Activated CD8-positive, alpha-beta T cell treated with anti-CD3 and anti-CD28 coated beads for 36 hours (primary cell): ENCODE measurements at places on chromosomes 4 and X. TPM values are rescaled to one million over a fixed set of nuclear protein-coding genes. Genes with fewer than 3 reads are reported as not detected.
A peak's percentile ranks its signal among the peaks of the same experiment; 100 is the strongest.

DNA sequence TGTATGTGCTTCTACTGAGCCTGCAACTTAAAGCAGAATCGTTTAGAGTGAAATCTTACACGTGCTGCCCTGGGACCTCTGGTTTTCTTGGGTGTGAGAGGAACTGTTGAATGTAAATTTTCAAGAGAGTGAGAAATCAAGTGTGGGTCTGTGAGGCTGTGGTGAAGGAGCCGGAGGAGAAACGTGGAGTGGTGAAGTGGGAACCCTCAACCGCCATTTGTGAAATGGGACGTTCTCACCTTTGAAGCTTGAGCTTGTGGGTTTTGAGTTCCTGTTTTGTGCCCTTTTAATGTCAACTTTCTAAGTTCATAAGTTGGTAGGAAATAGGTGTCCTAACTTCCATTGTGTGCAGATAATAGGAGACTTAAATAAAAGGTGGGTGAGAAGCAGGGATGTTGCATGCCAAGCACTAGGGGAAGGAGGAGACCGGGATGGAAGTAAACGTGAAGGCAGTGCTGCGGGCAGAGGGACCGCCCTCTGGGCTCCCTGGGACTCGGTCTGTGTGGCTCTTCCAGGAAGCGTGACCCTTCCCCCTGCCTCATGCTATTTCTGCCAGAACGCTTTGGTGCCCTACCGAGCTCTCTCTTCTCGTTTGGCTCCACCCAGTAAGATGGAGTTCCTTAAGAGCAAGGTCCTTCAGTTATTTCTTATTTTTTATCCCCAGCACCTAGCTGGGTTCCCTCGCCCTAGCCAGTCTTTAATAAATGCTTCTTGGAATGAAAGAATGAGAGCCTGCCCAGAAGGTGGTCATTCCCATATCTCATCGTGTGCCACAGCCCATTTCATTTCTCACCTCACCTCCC, 56.0 kb downstream of the TMEM131L start:
- peak; percentile 90 for DNase-seq

The ENPEP gene
- total RNA-seq: 0.05 TPM

GRCh38 chrX:92260102-92260501, 480.9 kb downstream of the PCDH11X start:
- no peak for DNase-seq

The COX7B2 gene
- total RNA-seq: not detected

DNA sequence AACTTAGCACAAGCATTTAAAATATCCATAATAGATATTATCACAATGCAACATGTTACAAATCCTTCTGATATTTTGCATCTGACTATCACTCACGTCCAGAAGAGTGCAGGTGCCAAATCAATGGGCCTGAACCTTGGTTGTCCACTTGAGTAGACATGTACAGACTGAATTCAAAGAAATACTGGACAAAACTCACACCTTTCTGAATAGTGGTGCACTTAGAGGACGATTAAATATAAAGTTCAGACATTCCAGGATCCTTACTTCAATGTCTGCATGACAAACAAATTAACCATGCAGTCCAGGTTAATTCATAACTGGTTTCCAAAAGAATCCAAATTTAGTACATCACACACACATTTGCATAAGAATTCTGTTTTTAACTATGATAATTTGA, 406.0 kb upstream of the EDA2R start:
- DNase-seq: no peak

The CFAP47 gene
- not detected for total RNA-seq

DNA sequence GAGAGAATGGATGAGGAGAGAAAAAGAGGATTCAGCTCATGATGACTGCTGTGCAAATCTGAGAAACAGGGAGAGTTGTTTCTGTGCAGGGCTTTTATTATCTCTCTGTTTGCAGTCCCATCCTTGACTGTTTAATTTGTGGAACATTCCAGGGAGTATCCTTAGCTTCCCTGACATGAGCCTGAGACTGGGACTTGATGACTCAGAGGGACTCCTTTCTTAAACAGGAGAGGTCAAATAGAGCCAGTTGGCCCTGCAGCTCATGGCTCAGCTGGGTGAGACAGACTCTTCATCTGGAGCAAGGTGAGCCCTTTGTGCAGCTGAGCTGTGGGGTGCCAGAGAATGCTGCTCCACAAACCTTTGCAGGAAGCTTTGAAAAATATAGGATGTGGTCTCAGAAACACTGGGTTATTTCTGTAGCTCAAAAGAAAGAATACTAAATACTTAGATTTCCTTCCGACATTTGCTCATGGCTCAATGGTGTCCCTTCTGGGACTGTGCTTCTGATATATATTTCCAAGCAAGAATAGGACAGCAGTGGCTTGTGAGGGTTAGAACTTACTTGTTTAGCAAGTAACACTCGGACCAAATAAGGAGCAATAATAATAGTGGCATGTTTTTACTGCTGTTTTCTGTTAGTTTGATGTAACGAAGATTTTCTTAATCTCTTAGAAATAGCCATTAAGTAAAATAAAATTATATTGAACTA, 14.5 kb downstream of the ARHGAP24 start:
- no peak for DNase-seq

DNA sequence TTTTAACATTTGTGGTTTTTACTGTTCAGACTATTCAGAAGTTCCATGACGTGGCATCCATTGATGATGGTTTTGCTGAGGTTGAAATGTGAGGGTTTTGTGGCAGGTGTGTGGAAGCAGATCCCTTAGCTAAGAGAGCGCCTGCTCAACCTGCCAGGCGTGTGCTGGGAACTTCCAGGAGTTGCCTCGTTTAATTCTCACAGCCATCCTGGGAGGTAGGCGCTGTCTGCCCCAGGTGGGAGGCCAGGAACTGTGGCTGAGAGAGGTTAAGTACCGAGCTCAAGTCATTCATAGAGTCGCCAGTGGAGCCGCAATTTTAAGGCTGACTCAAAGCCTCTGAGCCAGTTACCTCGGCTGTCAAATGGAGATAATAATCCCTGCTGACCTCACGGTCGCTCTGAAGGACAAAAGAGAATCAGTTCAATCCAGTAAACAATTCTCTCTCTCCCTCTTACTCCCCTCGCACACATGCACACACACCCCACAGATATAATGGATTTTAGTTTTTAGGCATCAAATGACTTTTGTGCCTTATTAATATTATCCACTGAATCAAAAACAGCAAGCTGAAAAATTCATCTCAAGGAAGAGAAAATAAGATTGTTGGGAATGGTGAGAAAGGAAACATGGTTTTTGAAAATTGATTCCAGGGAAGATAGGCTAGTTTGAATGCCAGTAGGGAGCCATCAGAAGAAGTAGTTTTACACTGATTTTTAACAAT, 171.3 kb downstream of the PTTG2 start:
- peak; percentile 84 for DNase-seq

The SMR3B gene
- total RNA-seq: not detected

GRCh38 chr4:139665690-139666529, at the start of gene MGST2:
Gene MGST2 (plus strand): TSS chr4:139665819. CDS start chr4:139666020, 201 bp downstream.
- peak; percentile 59 for DNase-seq

GRCh38 chr4:82787342-82787741, 11.3 kb downstream of the SCD5 start:
- no peak for DNase-seq

DNA sequence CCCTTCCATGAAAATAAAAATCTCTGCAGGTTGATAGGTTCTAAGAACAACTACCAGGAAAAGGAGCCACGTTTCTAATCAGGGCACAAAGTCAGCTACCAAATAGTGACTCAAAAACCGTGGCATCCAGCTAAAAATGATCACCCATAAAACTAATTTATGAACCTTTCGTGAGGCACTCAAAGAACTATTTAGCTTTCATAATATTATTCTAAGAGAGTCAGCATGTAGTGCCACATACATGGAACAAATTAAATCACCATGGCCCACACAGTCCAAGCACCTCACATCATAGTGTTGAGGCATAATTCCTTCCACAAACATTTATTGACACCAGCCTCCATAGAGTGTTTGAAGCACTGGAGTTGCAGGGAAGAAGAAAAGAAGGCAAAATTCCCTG, 252.0 kb upstream of the PPARGC1A start:
- no peak for DNase-seq

DNA sequence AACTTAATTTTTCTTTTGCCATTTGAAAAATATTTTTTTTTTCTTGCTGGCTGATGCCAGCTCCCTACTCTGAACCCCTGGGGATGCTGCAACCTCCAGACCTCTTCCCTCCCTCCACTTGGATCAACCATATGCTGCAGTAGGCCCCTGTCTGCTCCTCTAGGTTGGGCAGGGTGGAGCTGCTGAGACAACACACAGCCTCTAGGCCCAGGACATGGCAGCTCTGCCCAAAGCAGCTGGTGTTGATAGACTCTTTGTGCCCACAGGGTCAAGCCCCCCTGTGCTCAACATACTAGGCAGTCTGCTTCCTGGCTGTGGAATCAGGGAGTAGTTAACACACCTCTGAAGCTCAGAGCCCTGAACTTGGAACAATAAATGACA, 19.9 kb upstream of the CLNK start:
- DNase-seq: no peak

GRCh38 chr4:37219242-37219641, 25.3 kb upstream of the NWD2 start:
- DNase-seq: no peak

- DNase-seq: no peak
Measured at GRCh38 chr4:99403380-99404184, 31.6 kb downstream of the ADH7 start.

The SPP1 gene
- total RNA-seq: not detected

- DNase-seq: no peak
Measured at GRCh38 chr4:180372691-180373090, 1870.5 kb upstream of the TENM3 start.

DNA sequence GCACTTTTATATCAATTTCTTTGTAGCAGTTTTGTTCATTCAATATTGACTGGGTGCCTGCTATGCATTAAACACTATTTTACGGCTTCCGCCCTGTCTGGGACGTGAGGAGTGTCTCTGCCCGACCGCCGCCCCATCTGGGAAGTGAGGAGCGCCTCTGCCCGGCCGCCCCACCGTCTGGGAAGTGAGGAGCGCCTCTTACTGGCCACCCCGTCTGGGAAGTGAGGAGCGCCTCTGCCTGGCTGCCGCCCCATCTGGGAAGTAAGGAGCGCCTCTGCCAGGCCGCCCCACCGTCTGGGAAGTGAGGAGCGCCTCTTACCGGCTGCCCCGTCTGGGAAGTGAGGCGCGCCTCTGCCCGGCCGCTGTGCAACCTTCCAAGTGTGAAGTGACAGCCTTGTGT, 68.1 kb downstream of the RPS3A start:
- no peak for DNase-seq

DNA sequence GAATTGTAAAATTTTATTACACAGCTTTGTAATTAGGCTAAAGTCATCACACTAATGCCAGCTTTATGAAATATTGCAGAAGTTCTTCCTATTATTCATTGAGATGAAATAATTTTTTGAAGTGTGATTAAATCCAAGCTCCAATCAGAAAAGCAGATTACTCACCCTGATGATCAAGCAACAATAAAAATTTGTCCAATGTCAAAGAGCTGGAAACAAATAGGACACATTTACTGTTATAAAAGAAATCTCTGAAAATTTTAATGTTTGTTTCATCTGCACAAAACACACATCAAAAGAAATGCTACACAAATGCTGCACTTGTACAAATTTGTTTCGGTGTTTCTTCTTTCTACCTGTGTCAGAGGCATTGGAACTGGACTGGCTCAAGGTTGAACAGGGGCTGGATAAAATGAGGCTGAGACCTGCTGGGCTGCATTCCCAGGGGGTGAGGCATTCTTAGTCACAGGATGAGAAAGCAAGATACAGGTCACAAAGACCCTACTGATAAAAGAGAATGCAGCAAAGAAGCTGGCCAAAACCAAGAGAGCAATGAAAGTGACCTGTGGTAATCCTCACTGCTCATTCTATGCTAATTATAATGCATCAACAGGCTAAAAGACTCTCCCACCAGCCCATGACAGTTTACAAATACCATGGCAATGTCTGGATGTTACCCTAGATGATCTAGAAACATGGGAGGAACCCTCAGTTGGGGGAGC, 78.3 kb downstream of the GASK1B start:
- DNase-seq: no peak

The TCEAL7 gene
- total RNA-seq: not detected

GRCh38 chr4:138904793-138905192, 110.8 kb upstream of the NOCT start:
- DNase-seq: no peak
